Kidney (tissue), 22 donors: ENCODE measurements at places on chromosomes 12 and 14. TPM values are rescaled to one million over a fixed set of nuclear protein-coding genes. Genes with fewer than 3 reads are reported as not detected.

ALG10B gene
- total RNA-seq: 9.3 TPM

DNA sequence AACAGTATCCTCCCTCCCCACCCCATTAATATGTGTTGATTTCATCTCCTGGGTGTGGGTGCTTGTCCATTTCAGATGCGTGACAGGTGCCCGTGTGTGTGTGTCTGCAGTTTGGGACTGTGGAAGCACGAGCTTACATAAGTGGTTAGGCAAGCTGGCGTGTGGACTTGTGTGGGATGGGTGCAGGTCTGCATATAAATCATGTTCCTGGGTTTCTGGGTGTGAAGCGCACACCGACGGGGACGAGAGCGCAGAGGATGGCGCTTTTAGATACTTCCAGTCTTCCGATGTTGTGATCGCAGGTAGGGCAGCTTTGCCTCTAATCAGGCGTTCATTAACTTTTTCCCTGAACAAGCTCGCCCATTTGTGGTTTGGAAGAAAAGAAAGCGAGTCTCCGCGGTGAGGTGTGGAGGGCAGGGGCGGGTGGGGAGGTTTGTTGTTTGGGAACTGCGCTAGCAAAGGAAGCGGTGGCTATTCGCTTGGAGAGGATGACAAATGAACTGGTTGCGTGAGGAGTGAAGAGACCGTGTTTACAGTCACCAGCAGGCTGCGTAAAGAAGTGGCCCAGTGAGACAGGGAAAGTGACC, 865 bp downstream of the RGS6 start:
- DNase-seq: no peak

- no peak for DNase-seq
These were observed 22.6 kb downstream of the TCTN1 start for GRCh38 chr12:110636516-110636915.

- DNase-seq: no peak
These were observed 12.7 kb downstream of the PLBD2 start for GRCh38 chr12:113370923-113371682.
